Glomerular endothelial cell (primary cell): ENCODE measurements at places on chromosomes 2 and 18.

GRCh38 chr2:69100220-69100723 lies 87.3 kb downstream of the ANTXR1 start:
- DNase-seq = no peak

DNA sequence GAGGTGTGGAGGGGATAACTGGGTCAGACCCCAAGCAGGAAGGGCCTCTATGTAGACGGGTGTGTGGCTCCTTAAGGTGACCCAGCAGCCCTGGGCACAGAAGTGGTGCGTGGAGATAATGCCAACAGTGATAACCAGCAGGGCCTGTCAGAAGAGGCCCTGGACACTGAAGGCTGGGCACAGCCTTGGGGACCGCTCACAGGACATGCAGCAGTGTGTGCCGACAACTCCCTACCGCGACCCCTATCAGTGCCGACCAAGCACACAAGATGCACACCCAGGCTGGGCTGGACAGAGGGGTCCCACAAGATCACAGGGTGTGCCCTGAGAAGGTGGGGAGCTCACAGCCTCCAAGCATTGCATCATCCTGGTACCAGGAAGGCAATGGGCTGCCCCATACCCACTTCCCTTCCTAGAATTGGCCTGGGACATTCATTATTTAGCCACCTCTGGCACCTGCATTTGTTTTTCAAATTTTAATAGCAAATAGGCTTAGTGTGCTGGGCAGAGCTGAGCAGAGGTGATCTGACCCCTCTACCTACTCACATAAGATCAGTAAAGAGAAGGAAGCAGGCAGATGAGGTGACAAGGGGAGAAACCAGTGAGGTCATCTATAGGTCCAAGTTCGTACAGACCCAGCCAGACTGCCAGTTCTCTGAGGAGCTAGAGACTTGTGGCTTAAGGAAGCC lies 55.2 kb downstream of the BCL11A start:
- DNase-seq = no peak

DNA sequence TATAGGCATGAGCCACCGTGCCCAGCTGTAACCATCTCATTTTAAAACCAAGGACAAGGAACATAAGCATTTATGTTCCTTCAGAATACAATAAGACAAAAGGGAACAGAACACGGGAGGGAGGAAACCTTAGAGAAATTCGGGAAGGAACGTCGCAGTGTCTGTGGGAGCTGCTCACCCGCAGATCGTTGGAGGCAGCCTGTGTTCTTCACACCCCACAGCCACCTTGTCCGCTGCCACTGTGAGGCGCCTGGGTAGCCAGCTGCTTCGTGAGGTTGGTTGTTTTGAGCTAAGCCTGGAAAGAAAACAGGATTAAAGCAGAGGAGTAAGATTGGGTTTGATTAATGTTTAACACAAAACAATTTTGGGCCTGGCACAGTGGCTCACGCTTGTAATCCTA lies 250.0 kb downstream of the FHOD3 start:
- DNase-seq = no peak

GRCh38 chr2:216571909-216572513 lies 61.2 kb upstream of the IGFBP2 start:
- no peak for DNase-seq

GRCh38 chr2:178412047-178412446 lies 38.9 kb downstream of the PRKRA start:
- no peak for DNase-seq

- DNase-seq = no peak
These were observed 11.0 kb upstream of the EPG5 start for GRCh38 chr18:45978084-45978483.

DNA sequence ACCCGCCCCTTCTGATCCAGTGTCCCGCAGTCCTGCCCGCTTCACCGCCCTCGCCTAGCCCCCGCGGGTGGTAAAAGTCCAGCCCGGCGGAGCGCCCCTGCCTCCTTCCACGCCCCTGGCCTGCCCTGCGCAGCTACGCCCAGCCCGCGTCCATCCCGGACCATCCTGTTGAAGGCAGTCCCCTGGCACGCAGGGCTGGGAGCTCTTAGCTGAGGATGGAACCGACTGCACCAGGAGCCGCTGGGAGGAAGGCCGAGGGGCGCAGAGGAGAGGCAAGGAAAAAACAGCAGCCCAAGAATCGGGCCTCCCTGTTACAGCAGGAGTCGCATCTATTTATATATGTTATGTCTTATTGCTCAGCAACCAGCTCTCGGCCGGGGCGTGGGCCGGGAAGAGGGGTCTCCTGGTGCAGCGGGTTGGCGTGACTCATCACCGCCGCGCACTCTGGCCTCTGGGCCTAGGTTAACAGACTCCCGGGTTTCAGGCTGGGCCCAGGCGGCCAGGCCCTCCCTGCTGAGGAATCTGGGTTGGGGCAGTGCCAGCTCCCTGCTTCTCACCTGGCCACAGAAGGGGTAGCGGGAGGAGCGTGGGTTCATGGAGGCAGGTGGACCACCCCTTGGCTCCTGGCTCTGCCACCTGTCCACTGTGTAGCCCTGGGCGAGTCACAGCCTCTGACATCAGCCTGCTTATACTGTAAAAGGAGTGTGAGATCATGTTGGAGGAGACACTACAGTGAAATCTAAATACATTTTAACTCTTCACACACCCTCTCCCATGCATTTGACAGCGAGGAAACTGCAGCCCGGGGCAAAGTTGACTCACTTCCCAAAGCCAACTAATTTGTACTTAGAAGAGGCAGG lies 13.4 kb upstream of the MAP3K2 start:
- DNase-seq = no peak

DNA sequence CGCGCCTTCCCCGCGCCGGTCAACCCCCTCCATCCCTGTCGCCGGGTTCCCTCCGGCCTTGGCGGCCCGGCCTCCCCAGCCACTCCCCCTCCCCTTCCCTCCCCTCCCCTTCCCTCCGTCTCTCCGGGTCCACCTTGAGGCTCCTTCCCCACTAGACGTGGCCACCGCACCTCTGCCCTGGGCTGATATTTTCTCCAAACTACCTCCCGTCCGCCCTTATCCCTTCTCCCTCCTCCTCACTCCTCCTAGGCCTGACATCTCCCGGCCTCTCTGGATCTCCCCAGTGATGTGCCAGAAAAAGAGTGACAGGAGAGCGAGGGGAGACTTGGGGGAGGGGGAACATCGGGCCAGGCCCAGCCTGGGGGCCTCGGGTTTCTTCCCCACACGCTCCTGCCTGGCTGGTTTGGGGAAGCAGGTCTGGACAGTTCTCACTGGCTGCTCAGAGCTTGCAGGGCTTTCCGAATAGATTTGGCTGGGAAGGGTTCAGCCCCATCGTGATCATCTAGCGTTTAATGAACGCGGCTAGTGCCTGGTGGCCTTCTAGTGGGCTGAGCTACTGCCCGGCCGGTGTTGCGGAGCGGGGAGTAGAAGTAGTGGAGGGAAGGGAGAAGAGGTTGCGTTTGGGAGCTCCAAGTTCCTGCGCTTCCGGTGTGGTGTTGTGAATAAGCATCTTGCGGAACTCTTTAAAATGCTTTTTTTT lies 641 bp downstream of the MAPRE3 start:
- DNase-seq = no peak

DNA sequence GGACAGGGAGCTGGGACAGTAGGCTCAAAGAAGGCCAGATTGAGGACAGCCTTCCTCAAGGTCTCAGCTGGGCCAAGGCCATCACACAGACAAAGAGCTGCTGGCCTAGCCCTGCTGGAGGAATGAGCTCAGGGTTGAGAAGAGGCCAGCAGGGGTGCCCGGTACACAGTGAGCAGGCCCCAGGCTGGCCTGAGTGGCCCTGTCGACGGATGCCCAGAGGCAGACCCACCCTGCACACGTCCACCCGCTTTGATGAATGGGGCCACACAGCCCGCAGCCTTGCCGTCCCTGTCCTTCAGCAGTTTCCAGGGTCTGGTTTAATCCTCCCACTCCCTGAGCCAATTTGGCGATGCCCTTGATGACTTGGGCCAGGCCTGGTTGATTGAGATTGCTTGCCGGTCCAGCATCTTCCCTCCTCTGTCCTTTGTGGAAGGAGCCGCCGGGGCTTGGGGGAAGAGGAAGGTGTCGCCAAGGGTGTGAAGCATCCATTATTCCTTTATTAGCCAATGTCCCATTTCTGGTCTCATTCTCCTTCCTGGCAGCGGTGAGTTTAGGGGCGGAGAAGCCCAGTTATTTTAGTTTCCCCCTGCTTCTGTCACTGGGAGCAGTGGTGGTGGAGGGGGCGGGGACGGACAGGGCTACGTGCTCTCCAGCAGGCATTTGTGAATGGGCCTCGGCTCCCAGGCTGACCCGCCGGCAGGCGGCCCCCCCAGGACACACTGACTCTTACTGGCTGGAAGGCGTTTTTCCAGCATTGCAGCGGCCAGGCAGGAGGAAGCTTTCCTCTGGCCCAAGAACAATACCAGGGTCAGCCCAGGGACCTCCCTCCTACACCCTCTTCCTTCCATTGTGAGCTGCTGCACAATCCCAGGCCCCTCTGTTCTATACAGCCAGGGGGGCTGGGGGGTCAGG lies 141.8 kb downstream of the CTIF start:
- peak; percentile 42 for DNase-seq

GRCh38 chr2:55519938-55520885 lies 694 bp downstream of the CFAP36 start:
- DNase-seq = no peak

DNA sequence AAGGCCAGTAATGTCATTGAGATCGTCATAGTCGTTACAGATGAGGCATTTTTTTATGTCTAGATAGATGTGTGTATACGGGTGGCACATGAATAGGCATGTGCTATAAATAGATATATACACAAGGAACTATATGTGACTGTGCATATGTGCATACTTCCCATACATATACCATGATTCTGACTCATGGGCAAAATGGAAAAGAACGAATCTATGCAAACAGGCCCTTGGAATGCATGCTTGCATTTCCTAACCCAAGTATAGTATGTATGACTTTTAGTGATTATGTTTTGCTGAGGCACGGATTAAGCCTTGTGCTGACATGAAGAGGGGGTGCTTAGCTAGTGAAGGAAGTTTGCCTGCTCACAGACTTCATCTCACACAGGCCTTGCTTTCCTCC lies 111.7 kb downstream of the BCL11A start:
- DNase-seq = no peak

- DNase-seq = no peak
These were observed 1539.5 kb upstream of the CELF4 start for GRCh38 chr18:39105104-39105503.

DNA sequence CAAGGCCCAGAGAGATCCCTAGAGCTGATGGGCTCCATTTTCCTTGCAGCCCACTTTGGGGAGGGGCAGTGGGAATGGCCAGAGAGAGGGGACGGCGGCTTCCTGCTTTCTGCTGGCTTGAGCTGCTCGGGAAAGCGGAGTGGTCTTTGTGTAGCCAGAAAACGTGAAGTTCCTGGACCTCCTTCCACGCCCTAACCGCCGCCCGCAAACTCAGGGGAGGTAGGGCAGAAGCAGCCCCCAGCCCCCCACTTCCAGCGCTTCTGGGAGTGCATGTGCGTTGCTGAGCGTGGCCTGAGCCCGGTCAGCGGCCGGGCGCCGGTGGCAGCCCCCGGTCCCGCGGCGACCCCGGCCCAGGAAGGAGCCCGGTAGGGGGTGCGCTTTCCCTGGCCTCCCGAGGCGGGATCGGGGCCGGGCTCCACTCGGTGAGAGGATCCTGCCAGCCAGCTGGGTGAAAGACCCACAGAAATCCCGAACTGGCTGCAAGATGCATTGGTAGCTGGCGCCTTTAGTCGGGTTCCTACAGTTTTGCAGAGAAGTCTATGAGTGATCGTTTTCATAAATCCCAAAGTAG lies 25.3 kb upstream of the BOD1L2 start:
- DNase-seq = no peak

DNA sequence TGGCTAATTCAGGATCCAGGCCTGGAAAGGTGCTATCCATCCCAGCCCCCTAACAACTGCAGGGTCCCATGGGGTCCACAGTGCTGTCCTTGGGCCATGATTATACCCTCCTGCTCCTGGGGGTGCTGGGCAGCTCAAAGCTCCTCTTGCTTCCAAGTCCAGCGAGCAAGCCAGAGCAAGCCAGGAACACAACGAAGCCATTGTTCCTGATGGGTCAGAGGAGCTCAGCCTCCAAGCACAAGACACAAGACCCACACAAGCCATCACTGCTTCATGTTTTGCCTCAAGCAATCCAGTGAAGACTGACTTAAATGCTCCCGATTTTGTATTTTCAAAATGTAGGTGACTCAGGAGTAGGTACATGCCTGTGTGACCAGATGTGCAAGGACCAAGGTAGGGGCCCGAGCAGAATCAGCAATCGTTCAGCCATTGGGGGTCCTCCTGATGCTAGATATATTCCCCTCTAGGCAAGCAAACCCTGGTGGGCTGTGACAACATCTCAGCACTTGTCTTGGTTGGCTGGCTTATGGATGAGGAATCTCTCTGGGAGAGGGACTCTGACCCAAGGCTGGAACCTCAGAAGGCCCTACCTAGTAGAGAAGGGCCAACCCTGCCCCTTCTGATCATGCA lies 90.8 kb downstream of the EPAS1 start:
- DNase-seq = no peak

- DNase-seq = no peak
These were observed 3.4 kb downstream of the HS6ST1 start for GRCh38 chr2:128315122-128315828.

- DNase-seq = no peak
These were observed 9.4 kb upstream of the SLC38A11 start for GRCh38 chr2:164964700-164965099.

- no peak for DNase-seq
These were observed 74.8 kb downstream of the VAPA start for GRCh38 chr18:9988665-9989064.

GRCh38 chr2:41935002-41935401 lies 112.8 kb upstream of the PKDCC start:
- DNase-seq = no peak

GRCh38 chr18:58247363-58247834 lies 203.4 kb downstream of the NEDD4L start:
- DNase-seq = no peak
